ENCODE measurements at places on chromosomes 5 and 9.

DNA sequence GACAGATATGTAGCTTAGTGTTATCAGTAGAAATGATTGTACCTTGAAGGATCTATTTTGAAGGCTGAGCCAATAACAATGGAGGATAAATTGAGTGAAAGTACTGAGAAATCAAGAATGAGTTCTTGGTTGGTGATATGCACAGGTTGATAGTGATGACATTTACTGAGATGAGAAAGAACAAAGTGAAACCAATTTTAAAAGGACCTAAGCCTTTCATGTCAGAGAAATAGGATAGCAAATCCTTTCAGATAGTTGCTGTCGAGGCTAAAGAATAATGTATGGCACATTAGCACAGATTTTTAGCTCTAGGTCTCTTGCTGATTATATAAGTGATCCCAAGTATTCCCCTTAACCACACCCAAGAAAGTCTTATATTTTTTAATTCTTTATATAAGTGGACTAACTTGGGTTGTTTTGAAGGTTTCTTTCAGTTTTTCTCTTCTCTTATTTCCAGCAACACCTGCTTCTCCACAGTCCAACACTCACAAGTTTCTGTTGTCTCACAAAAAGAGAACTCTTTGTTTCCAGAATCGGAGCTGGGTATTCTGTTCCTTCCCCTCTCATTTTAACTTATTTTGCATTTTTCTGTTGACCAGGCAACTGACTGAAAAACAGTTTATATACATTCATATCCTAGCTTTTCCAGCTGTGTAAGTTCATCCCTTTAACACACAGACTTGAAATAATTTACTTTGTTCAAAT, 286.9 kb upstream of the ATP10B start:
- no peak for DNase-seq

GRCh38 chr5:38650540-38650939, 94.1 kb upstream of the LIFR start:
- DNase-seq = no peak

DNA sequence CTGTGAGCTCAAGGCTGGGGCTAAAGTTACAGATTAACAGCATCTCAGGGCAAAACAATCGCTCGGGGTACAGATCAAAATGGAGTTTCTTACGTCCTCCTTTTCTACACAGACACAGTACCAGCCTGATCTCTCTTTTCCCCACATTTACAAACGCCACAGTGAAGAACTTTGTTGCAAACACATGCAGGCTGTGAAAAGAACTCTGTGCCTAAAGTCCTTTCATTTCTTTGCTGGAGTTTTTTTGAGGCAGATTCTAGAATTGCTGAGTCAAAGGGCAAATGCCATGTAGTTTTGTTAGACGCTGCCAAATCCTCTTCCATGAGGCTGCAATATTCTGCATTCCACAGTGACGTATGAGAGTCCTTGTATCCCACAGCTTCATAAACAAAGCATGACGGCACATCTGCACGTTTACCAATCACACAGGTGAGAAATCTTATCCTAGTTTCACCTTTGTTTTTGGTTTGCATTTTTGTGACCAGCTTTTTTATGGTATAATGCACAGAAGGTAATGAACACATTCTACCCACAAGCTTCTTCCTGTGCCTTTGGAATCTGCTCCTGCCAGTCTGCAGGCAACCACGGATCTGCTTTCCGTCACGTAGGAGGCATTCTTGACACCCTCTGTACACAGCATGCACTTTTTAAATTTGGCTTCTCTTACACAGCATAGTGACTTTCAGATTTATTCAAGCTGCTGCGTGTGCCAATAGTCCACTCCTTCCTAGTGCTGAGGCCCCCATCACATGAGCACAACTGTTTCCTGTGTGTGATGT, 44.6 kb upstream of the LPCAT1 start:
- no peak for DNase-seq

GRCh38 chr9:137943655-137944054, 66.1 kb downstream of the CACNA1B start:
- DNase-seq = no peak

- no peak for DNase-seq
Observed at GRCh38 chr9:107351382-107352045, 68.4 kb downstream of the RAD23B start.

DNA sequence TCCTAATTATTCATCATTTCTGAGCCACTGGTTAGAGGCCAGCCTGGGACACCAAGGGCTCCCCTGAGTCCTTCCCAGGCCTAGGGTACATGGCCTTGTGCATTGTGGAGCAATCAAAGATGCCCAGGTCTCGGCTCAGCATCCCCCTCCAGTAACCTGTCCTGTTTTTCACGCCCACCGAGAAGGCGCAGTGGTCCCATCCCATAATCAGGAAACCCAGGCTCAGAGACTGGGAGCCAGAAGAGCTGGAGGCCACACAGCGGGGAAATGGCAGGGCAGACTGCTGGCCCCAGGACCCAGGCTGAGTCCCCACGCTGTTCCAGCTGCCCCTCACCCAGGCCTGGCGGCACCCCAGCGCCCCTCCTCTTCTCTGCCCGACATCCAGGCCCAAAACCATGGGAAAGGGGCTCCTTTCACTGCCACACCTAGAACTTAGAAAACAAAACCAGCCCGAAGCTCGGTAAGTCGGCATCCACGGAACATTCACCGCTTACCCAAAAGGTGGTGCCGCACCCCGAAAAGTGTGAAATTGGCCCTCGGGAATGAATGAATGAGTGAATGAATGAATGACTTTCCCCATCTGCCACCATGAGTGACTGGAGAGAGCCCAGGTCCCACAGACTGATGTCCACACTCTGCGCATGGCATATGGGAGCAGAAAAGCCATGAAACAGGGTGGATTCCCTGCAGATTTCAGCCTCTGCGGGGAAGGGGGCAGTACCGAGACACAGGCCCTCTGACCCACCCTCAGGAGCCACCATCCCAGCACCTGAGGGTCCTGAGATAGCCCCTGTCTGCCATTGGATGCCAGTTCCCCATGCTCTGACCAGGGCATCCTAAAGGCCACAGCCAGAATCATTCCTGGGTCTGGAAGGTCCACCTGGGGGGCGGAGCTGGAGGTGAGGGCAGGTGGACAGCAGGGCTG, 132.5 kb downstream of the OLFM1 start:
- DNase-seq = no peak

- DNase-seq = no peak
Observed at GRCh38 chr9:97502984-97503861, 1.8 kb downstream of the TMOD1 start.

DNA sequence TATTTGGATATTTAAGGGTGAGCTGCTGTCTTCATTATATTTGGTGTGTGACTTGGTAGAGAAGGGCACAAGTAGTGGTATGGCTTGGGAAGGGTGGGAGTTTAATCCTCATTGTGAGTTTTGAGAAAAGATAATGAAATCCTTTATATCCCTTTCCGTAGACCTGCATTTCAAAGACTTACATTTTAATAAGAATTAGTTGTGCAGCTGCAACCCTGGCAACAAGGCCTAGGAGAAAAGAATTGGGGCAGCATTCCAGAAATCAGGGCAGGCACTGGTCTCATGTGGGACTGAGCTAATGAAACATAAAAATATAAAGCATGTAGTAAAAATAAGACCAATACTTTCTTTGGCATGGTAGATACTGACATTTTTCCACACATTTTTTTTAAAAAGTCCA, 60.5 kb downstream of the CDC42SE2 start:
- DNase-seq = no peak

DNA sequence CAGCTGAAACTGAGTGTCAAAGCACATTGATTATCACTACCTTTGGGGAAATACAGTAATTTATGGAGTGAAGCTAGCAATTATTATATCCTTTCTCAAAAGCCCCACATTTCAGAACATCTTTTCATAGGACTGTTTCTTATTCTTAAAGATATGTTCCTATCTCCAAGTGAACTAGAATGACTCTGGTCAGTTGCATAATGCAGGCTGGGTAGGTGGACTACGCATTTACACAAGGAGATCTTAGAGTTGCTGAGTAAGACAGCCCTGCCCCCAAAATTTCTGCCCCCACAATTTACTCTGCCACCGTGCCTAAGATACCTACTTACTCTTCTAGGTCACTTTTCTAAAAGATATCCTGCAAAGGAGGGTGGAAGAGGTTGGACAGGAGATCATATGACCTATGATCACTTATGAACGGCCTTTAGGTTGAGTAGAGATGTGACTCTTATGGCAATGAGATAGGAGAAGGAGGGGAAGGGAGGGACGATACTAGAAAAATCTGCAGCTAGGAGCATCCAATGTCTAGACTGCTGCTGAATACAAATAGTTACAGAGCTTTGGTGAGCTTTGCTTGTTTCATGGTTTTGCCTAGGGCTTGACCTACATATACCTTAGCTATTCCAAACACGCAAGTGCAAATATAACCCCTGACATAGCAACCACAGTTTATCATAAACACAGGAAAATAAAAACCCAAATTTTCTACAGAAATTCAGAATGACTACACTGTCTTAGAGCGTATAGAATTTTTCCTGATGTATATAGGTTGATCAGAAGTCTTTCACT, 121.7 kb downstream of the GLIS3 start:
- no peak for DNase-seq

DNA sequence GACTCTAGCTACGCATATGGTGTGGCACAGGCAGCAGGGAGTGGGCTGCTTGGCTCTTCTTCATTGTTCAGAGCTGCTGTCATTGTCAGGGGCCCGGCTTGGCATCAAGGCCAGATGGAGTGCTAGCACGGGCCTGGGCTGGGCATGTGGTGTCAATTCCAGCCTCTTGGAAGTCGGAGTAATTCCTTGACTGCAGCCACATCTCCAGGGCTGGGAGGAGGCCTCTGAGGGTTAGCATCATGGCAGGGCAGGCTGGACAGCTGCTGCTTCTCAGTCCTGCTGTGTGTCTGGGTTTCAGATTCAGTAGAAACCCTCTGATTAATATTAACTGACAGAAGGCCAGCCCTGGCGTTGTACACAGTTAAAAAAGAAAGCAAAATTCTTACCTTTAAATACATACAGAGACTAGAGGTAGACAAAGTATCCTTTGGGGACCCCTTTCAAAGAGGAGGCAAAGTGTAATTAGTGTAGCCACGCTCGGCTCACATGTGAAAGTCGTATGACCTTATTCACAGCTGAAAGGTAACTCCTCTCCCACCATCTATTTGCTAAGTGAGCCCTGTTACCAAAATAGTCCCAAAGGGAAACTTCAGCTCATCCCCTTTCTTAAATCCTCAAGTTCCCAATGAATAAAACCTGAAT, 126.4 kb downstream of the DOCK2 start:
- DNase-seq = no peak

GRCh38 chr9:129266536-129266935, 88.5 kb upstream of the IER5L start:
- no peak for DNase-seq

- DNase-seq = no peak
Observed at GRCh38 chr5:34923694-34924461, 5.5 kb upstream of the DNAJC21 start.

DNA sequence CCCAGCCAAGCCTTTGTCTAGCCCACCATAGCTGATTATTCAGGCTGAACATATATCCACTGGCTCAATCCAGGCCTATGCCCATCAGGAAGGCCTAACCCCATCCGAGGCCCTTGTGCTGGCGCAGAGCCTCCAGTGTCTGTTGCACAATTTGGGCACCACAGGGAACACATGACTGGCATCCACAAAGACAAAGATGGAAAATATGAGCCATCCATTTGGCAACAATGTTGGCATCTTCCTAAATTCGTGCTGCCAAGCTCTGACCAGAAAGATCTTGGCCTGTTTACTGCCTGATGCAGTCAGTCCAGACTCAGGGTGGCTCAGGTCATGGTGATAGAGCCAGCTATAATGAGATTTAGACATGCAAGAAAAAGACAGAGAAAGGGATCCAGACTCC, 233.8 kb downstream of the PIK3R1 start:
- DNase-seq = no peak

DNA sequence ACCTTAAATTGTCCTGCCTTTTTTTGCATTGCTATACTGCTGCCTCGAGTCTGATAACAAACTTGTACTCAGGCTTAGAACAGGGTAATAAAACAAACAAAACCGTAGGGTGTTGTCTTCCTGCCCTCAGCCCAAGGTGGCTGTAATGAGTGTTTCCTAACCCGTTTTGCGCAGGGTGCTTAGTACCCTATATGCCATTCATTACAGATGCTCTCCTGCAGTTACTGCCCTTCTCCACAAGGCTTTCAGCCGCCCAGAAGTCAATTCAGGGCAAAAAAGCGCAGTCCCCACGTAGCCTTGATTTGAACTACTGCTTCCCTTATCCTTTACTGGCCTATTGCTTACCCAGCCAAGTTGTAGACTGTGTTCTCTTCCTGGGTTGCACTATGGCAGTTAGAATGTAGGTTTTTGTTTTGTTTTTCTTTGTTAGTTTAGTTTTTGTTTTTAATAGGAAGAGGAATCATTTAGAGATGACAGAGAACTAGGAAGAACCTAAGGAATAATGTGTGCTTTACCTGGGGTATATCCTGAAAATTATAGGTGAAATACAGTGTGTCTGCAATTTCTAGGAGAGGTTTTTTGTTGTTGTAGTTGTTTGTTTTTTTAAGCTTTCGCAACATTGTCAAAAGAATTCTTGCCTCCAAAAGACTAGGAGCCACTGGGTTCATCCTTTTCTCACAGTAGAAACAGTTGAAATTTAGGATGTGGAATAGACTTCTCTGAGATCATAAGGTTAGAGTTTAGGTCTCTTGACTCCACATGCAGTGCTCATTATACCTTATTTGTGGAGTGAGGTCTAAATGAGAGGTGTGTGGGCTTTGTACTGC, 1.3 kb downstream of the HMGXB3 start:
- DNase-seq = peak; percentile 9

DNA sequence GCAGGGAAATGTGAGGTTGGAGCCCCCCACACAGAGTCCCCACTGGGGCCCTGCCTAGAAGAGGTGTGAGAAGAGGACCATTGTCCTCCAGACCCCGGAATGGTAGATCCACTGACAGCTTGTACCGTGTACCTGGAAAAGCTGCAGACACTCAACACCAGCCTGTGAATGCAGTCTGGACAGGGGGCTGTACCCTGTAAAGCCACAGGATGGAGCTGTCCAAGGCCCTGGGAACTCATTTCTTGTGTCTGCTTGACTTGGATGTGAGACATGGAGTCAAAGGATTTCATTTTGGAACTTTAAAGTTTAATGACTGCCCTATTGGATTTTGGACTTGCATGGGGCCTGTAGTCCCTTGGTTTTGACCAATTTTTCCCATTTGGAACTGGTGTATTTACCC, 535.0 kb upstream of the MEF2C start:
- no peak for DNase-seq

GRCh38 chr5:26948921-26949320, 89.5 kb downstream of the CDH9 start:
- DNase-seq = no peak

GRCh38 chr5:1768283-1769000, 31.2 kb downstream of the MRPL36 start:
- no peak for DNase-seq

Measured in activated CD4-positive, alpha-beta T cell treated with anti-CD3 and anti-CD28 coated beads for 24 hours (primary cell).